ENCODE measurements at places on chromosomes 16 and 17.

DNA sequence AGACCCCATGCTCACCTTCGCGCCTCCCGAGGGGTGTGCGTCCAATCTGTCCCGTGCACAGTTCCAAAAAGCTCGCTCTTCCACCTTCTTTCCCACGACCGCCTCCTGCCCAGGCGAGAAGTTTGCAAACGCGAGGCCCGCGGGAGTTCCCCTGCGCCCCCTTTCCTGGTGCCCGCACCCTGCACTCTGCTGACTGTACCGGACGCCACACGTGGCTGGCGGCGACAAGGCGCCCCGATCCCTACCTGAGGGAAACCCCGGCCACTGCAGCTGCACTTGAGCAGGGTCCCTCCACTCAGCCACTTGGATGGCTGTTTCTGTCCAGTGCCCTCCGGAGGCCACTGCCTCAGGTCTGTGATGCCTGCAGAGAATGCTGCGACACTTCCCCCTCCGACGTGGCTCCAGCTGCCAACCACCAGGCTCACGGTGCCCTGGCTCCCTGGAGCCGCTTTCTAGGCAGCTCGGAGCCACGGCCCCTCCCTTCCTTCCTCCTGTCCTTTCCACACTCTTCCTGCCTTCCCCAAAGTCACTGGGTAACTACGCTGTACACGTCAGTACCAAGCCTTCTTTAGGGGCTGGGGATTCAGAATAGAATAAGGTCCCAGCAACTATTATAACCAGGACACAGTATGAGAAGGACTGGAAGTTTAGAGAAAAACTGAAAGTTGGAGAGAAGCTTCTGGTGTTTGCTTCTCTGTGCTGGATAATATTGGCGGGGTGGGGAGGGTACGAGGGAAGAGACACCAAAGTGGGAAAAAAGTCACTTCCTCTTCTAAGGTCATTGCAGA is at the start of gene MLKL:
TSS of gene MLKL (minus strand) at position 425 of the 788 bp plus-strand sequence. CDS start 5,105 bp downstream, outside the sequence.
- peak; percentile 62 for DNase-seq

DNA sequence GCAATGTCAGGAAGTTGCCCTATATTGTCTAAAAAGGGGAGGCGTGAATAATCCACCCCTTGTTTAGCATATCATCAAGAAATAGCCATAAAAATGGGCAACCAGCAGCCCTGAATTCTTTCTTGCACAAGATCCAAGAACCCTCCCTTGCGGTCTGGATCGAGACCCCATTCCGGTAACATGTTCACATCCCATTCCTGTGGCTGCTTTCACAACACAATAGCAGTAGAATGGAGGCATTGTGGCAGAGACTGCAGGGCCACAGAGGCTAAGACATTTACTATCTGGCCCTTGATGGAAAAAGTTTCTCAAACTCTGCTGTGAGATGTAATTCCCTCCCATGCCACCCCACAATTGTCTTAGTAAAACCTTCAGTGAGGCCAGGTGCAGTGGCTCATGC is 73.2 kb downstream of the RMI2 start:
- no peak for DNase-seq

- no peak for DNase-seq
Measured at GRCh38 chr17:12134587-12134986, 113.9 kb downstream of the MAP2K4 start.

- DNase-seq, result no peak
Measured at GRCh38 chr17:63688396-63689020, 11.4 kb downstream of the LIMD2 start.

GRCh38 chr17:59753522-59754467 is 46.3 kb downstream of the VMP1 start:
- DNase-seq, result no peak

- no peak for DNase-seq
Measured at GRCh38 chr17:39118674-39119419, 32.6 kb downstream of the PLXDC1 start.

GRCh38 chr16:67164599-67165061 is at the start of gene HSF4:
Gene HSF4 (plus strand): TSS chr16:67164745. CDS start chr16:67164812, 67 bp downstream.
- no peak for DNase-seq

DNA sequence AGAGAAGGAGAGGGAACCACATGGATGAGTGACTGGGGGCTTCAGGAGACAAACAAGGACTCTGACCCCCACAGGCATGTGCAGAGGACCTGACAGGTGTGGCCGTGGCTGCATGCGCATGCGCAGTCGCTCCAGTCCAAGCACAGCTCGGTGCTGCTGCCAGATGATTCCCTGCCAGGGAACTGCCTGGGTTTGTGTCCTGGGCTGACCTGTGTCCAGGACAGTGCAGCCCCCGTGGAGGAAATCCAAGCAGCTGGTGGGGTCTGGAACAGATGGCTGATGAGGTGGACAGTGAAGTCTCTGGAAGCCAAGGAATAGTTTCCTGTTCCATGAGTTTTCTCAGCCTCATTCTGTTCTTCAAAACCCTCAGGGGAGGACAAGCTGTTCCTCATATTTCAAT is 27.3 kb downstream of the LASP1 start:
- no peak for DNase-seq

DNA sequence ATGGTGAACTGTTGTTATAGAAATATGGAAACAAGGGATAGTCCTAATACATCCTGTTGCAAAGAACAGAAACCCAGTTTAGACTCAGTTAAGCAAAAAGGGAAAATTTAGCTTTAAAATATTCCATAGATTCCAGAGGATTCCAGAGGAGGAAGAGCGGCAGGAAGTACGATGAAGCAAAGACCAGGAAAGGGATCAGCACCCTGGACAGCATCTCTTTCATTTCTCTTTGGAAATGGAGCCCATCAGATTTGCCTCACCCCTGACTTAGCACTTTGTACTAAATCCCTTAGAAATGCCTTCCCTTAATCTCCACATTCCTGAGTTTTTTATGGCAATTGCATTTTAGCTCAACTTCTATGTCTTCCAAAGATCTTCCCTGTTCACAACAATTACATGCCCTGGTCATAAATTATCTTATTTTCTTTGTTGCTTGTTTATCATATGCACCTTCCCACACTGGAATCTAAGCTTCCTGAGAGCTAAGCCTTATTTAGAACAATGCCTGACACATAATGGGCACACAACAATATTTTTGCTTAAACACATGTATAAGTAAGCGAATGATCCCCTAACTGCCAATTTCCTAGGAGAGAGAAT is 150.0 kb upstream of the RBFOX1 start:
- DNase-seq, result no peak

DNA sequence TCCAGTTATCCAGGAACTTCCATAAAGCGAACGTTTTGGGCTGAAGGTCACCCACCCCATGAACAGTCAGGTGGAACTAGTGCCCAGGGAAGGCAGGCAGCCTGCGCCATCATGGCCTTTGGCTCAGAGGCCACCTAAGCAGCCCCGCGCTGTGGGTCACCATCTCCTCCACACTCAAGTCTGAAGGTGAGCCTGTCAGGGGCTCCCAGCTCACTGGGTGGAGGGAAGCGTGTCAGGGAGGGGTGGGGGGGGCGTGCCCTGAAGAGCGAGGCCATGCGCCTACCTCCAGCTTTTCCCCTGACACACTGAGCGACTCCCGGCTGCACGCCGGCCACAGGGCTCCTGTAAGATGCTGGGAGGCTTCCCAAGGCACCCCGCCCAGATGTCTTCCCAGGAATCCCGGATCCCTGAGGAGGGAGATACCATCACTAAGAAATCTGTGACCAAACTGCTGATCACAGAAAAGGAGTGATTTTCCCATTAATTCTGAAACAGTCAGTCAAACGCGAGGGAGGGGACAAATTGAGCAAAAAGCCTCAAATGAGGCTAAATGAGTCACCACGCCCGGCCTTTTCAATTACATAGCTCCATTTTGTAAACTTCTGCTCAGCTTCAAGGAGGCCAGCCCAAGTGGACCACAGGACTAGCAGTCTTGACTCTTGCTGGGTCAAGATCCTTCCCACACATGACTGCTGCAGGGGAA is 26.5 kb upstream of the SLC25A19 start:
- DNase-seq, result no peak

Data from stimulated activated CD4-positive, alpha-beta T cell treated with anti-CD3 and anti-CD28 coated beads, TNF-alpha, amount 100 ng/mL, for 24 hours (primary cell).